ENCODE measurements at places on chromosomes 16 and 17. TPM values are rescaled to one million over a fixed set of nuclear protein-coding genes. Genes with fewer than 3 reads are reported as not detected.

GRCh38 chr16:4351880-4352279 lies 759 bp upstream of the PAM16 start:
- DNase-seq = no peak

GRCh38 chr17:7862692-7863437 lies 5.1 kb downstream of the CYB5D1 start:
- DNase-seq = no peak

DNA sequence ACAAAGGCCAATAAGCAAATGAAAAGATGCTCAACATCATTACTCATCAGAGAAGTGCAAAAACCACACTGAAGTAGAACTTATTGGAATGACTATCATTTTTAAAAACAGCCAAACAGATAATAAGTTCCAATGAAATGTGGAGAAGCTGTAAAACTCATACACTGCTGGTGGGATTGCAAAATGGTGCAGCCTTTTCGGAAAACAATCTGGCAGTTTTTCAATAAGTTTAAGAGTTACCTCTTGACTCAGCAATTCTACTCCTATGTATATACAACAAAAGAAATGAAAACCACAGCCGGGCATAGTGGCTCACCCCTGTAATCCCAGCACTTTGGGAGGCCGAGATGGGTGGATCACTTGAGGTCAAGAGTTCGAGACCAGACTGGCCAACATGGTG lies 49.3 kb downstream of the AKAP10 start:
- no peak for DNase-seq

GRCh38 chr17:17191346-17191792 lies 14.8 kb downstream of the PLD6 start:
- peak; percentile 92 for DNase-seq

Gene KRTAP3-1
- not detected for polyA plus RNA-seq

Gene CRISPLD2
- 7.1 TPM for polyA plus RNA-seq

DNA sequence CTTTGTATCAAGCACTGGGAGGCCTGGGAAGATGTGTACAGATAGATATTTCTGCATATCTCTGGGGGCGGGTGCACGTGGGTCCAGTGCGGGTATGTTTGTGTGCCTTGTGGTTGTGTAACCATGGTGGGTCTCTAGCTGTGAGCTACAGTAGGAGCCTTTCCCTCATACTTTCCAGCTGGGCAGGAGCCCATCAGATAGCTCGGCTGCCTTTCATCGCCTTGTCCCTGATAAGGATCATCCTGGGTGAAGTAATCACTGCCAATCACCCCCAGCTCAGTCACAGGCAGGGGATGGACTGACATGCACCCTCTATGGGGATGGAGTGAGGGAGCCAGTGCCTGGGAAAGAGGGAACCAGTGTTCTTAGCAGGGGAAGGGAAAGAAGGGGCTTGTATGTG lies 3.2 kb upstream of the SCRN2 start:
- no peak for DNase-seq

- DNase-seq = no peak
These were observed 1.9 kb upstream of the PRRT2 start for GRCh38 chr16:29809850-29810698.

DNA sequence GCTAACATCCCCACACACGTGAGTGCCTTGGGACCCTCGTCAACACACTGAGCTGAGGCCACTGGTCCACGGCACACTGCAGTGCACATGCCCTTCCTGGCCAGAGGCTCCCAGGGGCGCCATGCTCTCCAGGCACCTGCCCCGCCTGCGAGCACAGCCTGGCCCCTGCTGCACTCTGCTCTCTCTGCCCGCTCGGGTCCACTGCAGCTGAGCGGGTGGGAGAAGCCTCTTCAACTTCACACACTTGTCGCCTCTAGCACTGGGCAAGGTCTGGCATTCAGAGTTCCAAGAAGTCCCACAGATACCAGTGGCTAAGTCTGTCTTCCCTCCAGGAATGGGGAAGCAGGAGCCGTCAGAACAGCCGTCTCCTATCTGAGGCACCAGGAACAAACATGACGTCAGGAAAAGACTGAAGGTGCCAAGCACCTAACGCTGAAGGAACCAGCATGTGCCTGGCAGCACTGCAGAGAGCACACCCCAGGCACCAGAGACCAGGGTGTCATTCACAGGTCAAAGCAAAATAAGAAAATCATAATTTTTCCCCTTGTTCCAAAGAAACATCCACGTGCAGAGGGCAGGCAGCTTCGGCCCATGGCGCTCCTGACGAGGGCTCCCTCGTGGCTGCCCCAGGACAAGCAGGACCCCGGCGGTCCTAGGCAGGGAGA lies 82.9 kb downstream of the ZNF778 start:
- peak; percentile 78 for DNase-seq

DNA sequence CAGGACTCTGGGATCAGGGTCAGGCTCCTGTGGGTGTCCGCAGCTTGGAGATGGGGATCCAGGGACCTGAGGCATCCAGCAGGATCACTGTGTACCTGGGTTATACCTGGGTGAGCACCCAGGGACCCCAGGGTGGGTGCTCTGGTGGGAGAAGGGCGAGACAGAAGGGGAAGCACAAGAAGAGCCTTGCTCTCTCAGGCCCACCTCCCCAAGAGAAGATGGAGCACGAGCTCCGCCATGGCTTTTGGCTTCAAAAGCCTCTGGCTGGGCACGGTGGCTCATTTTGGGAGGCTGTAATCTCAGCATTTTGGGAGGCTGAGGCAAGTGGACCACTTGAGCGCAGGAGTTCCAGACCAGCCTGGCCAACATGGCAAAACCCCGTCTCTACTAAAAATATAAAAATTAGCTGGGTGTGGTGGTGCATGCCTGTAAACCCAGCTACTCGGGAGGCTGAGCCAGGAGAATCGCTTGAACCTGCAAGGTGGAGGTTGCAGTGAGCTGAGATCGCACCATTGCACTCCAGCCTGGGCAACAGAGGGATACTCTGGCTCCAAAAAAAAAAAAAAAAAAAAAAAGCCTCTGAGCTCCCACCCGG lies 8.9 kb downstream of the DRC7 start:
- DNase-seq = no peak

DNA sequence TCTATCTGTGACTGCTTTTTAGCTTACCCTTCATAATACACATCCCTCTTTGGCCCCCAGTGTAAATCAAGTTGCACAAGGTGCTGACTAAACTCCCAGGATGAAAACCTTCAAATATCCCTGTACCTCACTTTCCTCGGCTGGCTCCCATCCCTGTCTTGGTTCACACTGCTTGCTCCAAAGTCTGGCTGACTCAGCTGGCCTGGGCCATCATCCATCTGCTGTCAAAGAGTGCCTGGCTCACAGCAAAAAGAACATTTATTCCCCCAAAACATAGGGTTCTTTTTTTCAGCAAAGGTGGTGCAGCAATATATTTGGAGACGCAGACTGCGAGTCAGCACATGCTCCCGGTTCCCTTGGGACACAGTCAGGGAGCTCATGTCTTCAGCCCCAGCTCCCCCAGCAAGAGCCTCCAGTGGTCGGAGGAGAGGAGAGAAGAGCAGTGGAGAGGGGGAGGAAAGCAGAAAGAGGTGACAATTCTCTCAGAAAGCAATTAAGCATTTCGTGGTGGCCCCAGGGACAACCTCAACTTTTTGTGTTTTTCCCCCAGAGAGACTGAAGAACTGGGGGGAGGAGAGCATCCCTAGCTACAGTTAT lies 26.1 kb downstream of the GPR142 start:
- no peak for DNase-seq

Gene TMEM114
- not detected for polyA plus RNA-seq

Gene TM4SF5
- not detected for polyA plus RNA-seq

DNA sequence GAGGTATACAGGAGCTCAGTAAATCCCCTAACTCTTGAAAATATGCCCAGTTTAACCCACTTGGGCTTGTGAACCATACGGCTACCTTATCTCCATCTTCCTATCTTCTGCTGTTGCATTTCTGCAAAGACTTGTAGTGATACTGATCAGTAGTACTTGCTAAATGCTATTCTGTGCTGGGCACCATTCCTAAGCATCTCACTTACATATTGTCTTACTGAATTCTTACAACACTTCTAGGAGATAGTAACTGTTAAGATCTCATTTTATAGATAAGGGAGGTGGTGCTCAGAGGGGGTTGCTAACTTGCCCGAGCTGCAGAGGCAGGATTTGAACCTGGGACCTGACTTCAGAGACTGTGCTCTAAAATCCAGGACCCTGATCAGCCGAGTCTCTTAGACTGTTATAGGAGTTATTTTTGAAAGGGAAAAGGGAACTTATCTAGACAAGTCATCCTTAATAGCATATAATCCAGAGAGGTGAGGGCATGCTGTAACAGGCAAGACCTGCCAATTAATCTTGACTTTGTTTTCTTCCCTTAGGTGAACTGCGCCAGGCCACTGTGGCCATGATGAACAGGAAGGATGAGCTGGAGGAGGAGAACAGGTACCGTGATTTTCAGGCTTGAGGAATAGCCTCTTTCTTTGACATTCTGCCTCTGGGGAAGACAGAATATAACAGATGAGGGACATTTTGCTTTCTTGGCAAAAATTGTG lies 149.7 kb downstream of the SNX29 start:
- DNase-seq = no peak

- DNase-seq = no peak
These were observed 69.4 kb upstream of the SMIM36 start for GRCh38 chr17:55580596-55581133.

Gene DLX4
- polyA plus RNA-seq = not detected

DNA sequence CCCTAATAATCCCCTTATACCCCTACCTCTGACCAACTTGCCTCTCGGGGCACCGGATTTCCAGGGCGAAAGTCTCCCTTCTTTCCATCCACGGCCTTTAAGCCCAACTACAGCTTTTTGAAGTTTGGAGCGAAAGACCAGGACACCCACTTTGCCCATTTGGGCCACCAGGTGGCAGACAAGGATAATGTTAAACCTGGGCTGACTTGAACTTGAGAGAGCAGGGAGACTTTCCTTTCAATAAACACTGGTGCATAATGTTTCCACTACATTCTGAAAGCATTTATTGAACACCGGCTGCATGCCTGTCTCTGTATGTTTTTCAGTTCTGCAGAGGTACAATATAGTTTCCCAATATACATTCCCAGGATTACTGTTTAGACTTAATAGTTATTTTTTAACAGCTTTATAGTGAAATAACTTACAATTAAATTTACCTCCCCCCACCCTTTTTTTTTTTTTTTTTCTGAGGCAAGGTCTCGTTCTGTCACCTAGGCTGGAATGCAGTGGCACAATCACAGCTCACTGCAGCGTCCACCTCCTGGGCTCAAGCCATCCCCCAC lies 6.9 kb upstream of the CES3 start:
- peak; percentile 82 for DNase-seq

DNA sequence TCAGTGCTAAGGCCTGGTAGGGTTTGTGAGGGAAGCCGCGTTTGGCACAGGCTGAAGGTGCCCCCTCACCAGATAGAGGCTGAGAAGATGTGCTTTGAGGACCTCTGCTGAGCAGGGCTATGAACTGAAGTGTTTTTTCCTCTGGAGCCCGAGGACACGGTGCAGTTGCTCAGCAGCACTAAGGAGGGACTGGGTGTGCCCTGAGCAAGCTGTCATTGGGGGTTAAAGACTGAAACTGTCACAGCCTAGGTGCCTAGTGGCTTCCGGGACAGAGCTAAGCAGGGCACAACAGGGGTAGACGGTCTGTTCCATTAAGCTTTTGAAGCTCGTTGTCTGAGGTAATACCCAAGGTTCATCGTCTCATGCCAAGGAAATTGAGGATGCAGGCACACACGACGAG lies 24.8 kb upstream of the ASGR2 start:
- no peak for DNase-seq

- peak; percentile 74 for DNase-seq
These were observed 562 bp downstream of the ZC3H7A start for GRCh38 chr16:11796227-11797165.

Gene UNC45B
- polyA plus RNA-seq = 33.1 TPM

Gene KCNAB3
- polyA plus RNA-seq = 0.52 TPM

DNA sequence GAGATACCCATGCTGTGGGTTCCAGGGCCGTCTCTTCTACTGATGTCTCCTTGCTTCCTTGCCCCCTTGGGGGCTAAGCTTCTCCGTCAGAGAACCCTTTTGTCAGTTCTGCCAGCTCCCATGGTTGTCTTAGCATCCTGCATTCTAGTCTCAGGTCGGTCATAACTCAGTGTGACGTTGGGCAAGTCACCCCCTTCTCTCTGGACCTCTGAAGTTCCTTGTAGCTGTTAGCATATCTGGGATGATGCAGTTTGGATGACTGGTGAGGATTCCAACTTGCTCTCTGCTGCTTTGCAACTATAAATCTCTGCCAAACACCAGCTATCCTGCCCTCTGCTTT lies 8.9 kb upstream of the MYL4 start:
- DNase-seq = no peak

Measured in psoas muscle (tissue), 8 donors.